Myocyte (in vitro differentiated cells): ENCODE measurements at places on chromosomes 12 and 14. TPM values are rescaled to one million over a fixed set of nuclear protein-coding genes. Genes with fewer than 3 reads are reported as not detected.

OR6C2 gene
- not detected in 2 replicates for total RNA-seq

DNA sequence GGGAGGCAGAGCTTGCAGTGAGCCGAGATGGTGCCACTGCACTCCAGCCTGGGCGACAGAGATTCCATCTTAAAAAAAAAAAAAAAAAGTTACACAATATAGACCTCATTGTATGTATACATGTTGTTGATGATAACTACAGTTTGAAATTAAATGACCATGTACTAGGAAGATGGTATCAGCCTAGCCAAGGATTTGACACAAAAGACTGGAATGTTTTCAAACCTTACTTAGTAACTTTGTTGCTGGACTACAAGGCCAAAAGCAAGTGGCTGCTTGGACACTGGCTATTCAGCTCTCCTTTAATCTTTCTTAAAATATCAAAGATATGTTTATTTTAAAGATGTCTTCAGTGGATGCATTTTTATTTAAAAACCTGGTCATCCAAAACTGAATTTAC is 18.9 kb upstream of the NUDT4 start:
- DNase-seq = peak; percentile 9

- no peak for DNase-seq
Observed at GRCh38 chr14:35340616-35341453, 48.7 kb downstream of the PSMA6 start.

DNA sequence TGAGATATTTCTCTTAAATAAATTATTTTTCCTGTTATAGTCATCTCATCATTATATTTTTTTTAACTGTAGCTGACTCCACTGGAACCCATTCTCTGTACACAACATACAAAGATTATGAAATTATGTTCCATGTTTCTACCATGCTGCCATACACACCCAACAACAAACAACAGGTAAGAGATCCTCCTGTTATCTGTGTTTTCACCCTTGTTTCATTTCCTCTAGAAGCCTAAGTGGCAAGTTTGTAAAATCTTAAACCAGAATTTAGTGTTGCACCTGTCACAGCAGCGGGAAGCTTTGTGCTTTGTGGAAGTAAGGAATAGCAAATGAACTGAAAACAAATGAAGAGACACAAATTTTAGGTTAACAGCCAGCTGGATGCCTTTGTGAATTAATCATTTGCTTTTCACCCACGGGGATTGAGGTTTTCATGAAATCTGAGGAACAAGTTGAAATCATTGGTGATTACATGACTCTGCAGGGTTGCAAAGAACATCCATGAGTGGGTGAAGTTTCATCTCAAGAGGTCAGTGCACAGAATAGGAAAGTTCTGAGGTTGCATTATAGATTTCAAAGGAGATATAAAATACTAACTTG is 273.9 kb upstream of the RGS6 start:
- peak; percentile 31 for DNase-seq

DNA sequence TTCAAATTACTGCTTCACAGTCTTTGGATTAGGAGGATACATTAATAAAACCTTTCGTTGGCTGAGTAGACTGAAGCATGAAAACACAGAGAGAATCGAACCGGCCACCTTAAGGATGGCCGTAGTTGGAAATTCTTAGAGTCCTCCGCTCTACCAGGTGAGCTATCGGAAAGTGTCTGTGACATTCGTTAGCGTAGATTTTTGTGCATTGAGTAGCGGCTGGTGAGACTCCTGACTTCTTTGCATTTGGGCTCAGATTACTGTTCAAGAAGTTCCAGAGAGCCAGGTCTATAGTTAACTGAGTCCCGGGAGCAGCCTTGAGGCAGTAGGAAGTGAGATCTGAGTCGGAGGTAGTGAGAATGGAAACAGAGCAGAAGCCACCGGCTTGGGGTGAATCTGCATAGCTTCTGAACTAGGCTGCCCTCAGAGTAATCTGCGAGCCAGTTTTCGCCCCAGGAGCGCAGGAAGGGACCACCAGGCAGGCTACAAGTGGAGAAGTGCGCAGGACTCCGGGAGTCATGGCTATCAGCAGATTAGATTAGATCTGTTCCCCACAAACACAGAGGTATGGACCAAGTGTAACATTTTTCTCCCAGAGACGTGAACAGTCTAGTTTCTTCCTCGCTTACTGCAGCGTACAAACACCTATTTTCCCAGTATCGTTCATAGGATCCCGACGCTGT is 11.0 kb downstream of the OR6S1 start:
- peak; percentile 20 for DNase-seq

- DNase-seq = peak; percentile 41
Observed at GRCh38 chr14:70905301-70905700, 2.0 kb upstream of the PCNX1 start.
